ENCODE measurements at places on chromosomes 6 and 20.
A peak's percentile ranks its signal among the peaks of the same experiment; 100 is the strongest.

GRCh38 chr6:135323202-135323668, 142.1 kb downstream of the MYB start:
- DNase-seq, result no peak

GRCh38 chr6:130127195-130127594, 95.6 kb downstream of the SAMD3 start:
- no peak for DNase-seq

DNA sequence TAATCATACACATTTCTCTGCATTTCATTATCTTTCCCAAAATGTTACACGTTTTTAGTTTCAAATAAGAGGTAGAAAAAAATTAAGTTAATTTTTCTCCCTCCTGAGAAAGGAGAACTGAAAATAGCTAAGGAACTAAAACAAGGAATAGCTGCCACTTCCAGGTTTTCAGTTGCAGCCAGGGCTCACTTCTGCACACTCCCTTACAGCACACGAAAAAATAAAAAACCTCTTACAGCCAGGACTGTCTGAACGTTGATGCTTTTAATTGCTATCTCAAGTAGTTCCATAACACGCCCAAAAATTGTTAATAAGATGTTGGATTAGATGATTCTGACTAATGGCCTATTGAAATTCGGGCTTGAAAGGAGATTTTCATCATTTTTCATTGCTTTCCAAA, 153.7 kb upstream of the THBS2 start:
- no peak for DNase-seq

DNA sequence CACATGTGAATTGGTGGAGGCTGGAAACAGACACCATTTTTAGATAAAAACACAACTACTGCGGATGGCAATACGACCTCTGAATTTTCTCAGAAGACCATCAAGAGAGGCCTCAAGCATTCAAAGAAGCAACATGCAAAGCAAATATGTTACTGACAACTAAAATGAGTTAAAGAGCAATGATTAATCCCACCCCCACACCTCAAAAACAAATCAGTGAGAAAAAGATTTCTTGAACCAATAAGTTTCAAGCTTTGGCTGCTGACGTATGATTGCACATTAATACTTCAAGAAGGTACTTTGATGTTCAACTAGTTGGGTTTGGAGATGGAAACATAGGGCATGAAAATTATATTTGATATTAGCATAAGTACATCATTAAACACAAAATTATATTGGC, 982 bp downstream of the MMUT start:
- no peak for DNase-seq

DNA sequence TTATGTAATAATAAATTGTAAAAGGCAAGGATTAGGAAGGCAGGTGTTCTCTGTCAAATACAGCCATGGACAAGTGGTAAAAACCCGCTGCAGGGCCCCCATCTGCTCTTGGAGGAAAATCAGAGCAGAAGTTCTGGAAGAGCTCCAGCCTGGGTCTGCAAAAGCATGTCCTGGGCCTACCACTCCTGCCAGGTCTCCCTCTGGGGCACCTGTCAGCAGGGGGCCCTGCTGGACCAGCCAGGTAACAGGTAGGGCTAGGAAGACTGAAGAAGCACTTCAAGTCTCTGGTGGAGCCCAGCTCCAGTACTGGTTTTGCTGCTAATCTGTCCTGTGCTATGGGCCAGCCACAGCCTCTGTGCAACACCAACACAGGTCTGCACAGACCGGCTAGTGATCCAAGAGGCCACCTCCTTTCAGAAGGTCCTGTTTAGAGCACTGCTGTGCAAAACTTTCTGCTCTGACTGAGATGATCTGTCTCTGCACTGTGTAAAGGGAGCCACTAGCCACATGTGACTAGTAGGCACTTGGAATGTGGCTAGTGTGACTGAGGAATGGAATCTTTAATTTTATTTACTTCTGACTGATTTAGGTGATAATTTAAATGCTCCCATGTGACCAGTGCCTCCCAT, 30.2 kb downstream of the RRBP1 start:
- DNase-seq, result no peak

DNA sequence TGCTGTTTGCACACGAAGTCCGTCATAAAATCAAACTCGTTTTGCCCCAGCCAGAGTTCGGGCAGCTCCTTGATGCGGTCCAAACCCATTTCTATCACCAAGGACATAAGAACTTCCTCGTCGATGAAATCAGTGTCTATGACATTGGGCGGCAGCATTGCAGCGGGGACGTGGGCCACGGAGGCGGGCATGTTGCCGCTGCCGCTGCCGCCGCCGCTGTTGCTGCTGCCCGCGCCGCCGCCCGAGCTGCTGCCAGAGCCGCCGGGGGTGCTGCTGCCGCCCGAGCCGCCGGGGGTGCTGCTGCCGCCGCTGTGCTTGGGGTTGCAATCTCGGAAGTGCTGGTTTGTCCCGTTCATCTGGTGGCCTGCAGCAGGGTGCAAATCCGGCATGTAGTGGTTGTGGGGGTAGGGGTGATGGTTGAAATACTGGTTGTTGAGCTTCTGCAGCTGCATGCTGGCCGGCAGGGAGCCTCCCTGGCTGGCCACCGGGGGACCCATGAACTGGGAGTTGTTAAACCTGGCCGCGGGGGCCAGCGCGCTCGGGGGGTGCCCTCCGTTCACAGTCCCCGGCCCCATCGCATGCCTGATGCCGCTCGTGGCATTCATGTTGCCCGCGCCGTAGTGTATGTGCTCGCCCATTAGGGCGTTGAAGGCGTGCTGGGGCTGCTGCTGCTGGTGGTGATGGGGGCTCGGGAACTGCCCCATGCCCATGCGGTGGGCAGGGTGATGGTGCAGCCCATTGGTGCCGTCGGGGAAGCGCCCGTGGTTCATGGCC, 1.1 kb downstream of the CITED2 start:
- DNase-seq, result no peak

DNA sequence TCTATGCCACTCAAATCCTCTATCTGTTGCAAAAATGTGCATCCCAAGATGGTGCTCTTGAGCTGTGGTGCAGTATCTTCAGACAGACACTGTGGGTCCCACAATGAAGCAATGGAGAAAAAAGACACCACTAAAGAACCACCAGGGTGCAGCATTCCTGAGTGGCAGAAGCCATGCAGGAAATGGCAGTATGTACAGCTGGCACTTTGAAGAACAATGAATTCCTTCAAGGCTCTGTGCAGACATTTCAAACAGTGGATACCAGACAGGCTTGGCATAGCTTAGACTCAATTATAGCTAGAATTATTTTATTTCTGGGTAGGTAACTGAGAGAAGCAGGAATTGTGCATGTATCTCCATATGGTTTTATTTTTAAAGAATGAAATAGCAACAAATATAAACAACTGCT, 24.0 kb upstream of the HDAC2 start:
- peak; percentile 73 for DNase-seq

DNA sequence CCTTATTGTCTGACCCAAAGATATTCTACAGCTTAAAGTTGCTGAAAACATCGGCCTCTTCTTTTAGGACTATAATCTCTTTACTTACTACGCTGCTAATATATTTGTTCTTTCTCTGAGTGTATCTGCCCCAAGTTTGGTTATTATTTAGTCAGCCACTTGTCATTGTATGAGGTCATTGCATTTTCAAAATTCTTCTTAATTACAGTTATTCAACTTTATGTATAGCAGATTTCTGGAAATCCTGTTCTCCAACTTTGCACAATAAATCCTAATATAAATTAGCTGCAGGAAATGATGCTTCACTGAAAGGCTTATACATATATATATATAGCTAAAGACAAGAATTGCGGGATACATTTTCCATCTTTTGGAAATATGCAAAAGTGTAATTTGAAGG, 88.5 kb upstream of the HIVEP1 start:
- DNase-seq, result no peak

DNA sequence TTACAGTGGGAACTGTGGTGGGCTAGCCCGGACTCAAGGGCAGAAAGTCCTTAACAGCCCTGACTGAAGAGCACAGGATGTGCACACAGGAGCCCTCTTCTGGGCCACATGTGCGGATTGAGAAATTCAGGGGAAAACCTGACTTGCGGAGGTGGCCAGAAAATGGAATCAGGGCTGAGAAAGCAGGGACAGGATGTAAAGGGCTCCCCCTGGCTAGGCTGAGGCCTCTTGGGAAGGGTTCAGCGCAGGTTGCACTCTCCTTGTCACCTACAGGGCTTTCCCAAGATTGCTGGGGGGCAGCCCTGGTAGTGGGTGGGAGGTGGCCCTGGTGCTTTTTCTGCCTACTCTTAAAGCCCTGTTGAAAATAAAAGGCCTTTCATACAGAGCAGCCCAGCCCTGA, 251.2 kb downstream of the SLC24A3 start:
- no peak for DNase-seq

DNA sequence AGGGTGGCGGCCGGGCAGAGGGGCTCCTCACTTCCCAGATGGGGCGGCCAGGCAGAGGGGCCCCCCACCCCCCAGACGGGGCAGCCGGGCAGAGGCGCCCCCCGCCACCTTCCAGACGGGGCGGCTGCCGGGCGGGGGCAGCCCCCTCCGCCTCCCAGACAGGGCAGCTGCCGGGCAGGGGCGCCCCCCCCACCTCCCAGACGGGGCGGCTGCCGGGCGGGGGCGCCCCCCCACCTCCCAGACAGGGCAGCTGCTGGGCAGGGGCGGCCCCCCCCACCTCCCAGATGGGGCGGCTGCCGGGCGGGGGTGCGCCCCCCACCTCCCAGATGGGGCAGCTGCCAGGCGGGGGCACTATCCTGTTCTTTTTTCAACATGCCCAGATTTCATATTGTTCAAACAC, 78.2 kb upstream of the DST start:
- no peak for DNase-seq

DNA sequence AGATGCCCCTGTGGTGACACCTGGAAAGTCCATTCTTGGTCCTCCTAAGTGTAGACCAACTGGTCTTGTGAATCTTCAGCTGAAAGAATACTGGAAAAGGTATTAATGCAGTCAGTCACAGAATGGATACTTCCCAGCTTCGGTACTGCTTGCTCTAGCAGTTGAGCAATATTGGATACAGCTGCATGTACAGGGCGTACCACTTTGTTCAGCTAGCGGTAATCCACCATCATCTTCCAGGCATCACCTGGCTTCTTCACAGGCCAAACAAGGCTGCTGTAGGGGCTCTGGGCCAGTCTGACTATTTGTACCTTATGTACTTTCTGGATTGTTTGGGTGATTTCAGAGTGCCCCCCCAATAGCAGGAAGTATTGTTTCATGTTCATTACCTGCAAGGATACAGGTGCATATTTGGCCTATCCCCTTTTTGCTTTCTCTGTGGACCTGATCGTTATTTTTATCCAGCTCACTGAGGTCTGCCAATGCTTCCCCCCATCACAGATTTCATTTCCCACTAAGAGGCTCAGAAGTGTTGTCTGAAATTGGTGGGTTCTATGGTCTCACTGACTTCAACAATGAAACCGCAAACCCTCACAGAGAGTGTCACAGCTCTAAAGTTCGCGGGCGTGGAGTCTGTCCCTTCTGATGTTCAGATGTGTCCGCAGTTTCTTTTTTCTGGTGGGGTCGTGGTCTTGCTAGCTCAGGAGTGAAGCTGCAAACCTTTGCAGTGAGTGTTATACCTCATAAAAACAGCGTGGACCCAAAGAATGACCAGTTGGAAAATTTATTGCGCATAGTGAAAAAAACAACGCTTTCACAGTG, 52.2 kb downstream of the TRIM27 start:
- DNase-seq, result no peak

DNA sequence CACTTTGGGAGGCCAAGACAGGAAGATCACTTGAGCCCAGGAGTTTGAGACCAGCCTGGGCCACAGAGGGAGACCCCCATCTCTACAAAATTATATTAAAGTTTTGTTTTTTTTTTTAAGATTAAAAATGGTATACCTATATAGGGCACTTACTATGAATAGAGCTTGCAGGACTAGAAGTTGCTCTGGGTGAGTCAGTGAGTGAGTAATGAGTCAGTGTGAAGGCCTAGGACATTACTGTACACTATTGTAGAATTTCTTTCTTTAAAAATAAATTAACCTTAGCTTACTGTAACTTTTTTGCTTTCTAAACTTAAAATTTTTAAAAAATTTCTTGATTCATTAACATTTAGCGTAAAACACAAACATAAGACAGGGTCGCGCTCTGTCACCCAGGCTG, 29.7 kb downstream of the STK35 start:
- DNase-seq, result no peak

DNA sequence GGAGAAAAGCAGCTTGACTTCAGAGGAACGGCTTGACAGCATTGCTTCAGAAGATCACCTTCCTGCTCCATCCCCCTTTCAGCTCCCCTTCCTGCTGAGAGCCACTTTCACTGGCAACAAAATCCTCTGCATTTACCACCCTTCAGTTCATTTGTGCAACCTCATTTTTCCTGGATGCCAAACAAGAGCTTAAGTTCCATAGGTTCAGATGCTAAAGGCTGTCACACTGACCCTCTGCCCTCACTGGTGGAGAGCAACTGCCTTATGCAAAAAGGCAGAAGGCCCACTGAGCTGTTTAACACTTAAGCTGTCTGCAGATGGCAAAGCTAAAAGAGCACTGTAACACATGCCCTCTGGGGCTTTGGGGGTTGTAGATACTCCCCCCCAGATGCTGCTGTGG, 131.2 kb upstream of the SPACA1 start:
- DNase-seq, result no peak

DNA sequence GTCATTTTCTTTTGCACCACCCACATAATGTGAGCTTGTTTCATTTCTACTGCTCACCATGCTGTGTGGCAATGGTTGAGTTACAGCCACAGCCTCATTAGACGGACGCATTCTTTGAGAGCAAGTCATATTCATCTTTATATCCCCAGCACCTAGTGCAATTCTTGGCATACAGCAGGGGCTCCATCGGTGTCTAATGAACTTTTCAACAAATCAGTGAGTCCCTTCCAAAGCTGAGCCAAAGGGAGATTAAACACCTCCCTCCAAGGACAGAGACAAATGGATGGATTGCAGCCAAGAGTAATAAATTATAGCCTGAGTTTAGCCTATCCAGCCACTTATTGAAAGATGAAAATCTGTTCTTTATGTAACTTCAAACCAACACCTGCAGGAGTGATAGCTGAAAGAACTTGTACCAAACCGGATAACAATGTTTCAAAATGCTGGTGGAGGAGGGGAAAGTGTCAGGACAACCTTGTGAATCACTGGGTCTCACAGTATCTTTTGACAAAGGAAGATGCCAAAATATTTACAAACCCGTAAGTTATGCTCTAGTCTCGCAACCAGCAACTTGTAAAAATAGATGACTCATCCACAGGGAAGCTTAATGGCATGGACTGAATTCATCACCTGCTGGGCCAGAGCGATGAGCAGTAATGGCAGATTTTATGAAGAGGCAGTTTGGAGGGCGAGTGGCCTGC, 139.0 kb downstream of the PXDC1 start:
- DNase-seq, result peak; percentile 93

DNA sequence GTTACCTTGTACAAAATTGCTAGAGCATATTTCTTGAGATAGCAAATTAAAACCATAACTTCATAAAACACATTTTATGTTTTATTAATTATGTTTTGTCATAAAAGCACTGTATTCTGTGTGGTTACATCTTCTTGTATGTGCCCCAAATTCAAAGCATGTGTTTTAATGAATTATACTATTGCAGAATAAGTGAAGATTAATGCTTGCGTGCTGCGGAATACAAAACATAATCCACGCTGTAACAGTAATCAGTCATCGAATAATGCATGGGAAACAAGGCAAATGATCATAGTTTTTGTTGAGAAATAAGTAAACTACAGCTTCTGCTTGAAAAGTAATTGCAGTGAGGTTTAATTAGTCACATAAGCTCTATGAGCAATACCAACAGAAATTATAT, 459.2 kb upstream of the SOX4 start:
- DNase-seq, result peak; percentile 50

GRCh38 chr20:63417097-63417737, 55.2 kb downstream of the KCNQ2 start:
- no peak for DNase-seq

- DNase-seq, result no peak
Observed at GRCh38 chr6:56984361-56984760, 29.5 kb downstream of the BEND6 start.
